ENCODE measurements at places on chromosomes 7 and 10.

DNA sequence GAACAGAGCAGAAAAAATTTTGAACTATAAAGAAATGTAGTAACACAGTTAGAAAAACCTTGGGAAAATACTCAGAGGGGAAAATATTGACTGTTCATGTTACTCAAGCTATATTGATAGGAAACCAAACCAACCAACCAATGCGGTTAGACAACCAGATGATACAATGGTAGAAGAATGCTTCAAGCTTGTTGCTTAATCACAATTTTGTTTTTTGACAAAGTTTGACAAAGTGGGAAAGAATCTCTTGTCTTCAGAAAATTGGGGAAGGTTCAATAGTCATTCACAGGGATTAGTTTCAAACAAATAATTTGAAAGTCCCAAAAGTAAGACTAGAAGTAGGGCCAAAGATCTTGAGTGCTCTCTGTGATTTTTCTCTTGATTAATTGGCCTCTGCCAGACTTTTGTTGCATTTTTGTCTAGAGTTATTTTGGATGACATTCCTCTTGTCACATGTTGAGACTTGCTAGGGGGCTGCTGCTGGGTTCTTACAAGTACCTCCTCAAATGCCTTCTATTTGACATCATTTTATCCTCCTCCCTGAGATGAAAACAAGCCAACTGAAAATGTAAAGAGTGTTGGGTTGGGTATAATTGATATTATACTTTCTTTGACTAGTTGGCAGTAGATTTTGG is 233.1 kb upstream of the PHYHIPL start:
- DNase-seq: no peak

DNA sequence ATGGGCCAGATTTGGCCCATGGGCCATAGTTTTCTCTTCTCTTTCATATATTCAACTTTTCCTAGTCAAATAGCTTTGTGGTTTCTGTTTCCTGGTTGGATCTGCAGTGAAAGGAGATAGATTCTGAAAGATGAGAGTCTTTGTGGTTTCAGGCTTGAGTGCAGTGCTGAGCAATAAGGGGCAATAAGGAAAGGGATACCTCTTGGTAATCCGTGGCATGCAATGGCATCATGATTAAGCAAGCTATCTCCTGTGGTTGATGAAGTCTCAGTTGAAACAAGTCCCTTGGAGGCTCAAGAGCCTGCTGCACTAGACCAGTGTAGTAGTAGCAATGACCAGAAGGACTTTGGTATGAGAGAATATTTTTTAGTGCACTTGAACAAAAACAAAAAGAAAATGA is 187.7 kb upstream of the CNTNAP2 start:
- no peak for DNase-seq

- no peak for DNase-seq
Observed at GRCh38 chr7:13627455-13627854, 362.0 kb downstream of the ETV1 start.

GRCh38 chr10:30192846-30193608 is 133.6 kb upstream of the JCAD start:
- no peak for DNase-seq

DNA sequence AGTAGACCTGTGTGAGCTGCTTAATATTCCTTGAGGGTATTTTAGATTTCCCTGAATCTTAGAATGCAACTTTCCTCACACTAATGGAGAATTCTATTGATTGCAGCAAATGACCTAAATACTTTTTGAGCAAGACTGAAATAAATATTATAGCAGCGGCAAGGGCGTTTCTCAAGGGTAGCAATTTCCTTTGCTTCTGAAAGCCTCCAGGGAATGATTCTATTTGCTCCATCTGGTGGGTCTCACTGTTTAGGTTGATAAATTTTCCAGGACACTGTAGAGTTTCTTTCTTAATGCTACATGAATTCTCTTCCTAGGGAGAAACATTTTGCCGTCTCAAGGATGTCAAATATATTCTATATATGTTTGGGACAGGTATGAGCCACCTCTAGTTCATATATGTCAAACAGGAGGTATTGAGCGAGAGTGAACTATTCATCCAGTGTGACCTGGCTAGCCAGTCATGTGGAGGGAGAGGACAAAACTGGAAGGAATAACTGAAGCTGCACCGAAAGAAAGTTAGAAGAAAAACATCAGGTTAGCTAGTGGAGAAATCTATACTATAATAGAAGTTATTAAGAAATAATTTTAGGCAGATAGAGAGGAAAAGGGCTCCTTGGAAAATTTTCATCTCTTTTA is 57.9 kb upstream of the FZD8 start:
- no peak for DNase-seq

- no peak for DNase-seq
Observed at GRCh38 chr10:47332946-47333345, 10.7 kb downstream of the GDF2 start.

DNA sequence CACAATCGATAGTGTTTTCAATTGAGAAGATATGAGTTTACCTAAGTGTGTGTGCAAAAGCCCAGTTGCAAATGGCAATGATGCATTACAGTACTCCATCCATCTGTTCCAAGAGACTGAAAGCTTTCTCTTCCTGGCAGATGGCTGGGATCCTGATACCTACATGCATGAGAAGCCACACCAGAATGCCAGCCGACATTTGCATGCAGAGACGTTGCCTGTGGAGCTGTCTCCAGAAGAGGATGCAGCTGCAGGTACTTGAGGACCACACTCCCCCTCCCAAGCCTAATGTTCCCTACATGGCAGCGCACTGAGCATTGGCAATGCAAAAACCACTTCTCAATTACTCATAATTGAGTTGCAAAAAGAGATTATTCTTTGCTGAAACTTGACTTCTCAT is 332.1 kb downstream of the WDR11 start:
- DNase-seq: no peak

DNA sequence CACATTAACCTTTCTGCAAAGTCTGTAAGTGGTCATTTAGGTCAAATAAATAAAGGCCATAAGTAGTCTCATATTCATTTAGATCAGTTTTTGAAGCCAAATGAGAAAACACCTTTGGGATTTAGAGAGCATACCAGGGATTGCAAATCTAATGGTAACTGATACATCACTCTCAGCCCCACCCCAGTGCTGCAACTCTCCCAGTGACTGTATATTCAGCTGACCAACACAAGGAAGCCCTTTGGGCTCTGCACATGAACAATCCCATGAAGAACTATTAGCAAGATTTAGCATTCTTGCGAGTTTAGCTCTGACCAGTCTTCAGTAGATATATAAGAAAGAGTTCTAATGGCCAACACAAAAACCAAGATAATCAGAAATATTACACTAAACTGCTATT is 252.3 kb downstream of the CSTF2T start:
- DNase-seq: no peak

GRCh38 chr10:45325116-45325515 is 9.7 kb upstream of the OR13A1 start:
- DNase-seq: no peak

GRCh38 chr7:100516135-100516812 is 22.7 kb upstream of the AGFG2 start:
- peak; percentile 14 for DNase-seq

DNA sequence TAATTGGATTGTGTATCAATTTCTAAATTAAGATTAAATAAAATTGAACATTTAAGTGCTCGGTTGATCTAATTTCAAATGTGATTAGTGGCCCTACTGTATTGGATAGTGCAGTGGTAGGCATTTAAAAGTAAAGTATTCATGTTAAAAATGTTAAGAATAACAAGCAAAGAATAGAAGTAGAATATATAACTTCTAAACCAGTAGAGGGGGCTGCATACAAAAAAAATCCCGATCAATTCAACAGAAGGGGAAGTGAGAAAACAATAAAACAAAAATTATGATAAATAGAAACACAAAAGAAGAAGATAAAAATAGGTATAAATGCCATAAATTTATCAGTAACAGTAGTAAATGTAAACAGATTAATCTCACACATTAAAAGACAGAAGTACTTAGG is 24.9 kb upstream of the WDFY4 start:
- peak; percentile 73 for DNase-seq

- DNase-seq: no peak
Observed at GRCh38 chr7:2393706-2394105, 9.7 kb upstream of the CHST12 start.

DNA sequence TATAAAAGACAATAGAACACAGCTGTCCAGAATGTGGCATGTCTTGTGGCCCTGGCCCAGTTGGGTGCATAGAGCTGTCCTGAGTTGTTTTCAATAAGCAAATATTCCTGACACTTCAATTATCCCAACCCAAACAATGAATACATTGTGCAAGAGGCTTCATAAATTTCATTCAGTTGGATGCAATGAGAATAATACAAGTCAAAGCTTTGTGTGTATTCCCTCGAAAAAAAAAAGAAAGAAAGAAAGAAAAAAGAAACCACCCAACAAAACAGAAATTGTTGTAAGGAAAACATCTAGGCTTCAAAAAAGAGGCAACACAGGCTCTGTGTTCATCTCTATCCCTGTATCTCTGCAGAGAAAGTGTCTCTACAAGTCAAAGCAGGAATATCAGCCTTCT is 138.7 kb upstream of the ADO start:
- no peak for DNase-seq
